ENCODE measurements at places on chromosomes 6 and 20. TPM values are rescaled to one million over a fixed set of nuclear protein-coding genes. Genes with fewer than 3 reads are reported as not detected.

DNA sequence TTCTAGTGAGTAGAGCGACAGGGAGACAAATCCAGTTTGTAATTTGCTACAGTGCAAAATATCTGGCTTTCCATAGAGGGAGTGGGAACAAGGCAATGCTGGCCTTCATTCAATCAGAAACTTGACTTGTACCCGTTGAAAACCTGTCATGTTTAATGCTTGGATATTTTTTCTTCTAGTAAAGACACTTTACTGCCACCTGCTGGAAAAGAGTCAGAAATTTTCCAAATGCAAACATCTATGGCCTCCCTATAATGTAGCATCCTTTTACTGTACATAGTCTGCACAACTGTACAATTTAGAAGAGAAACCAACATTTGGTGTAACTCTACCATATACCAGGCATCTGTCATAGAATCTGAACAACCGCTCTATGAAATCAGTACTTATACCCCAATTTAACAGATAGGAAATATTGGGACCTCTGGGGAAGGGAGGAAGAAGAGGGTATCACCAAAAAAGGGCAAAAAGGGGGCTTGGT is 16.7 kb upstream of the TBC1D20 start:
- peak; percentile 68 for DNase-seq

- no peak for DNase-seq
Measured at GRCh38 chr6:107360476-107360875, 98.9 kb downstream of the PDSS2 start.

GRCh38 chr6:166422201-166422940 is 39.6 kb upstream of the MPC1 start:
- DNase-seq = no peak

DNA sequence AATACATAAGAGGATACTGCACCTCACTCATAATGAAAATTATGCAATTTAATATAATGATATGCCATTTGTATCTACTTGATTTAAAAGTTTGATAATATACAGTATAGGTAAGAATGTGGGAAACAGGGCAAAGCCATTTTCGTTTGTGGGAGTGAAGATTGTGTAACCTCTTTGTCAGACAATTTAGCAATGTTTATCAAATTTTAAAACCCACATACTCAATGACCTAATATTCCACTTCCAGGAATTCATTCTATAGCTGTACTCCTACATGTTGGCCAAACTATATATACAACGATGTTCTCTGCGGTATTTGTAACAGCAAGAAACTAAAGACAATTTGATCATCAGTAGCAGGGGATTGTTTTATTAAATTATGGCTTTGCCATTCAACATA is 17.8 kb upstream of the FKBP5 start:
- no peak for DNase-seq

DNA sequence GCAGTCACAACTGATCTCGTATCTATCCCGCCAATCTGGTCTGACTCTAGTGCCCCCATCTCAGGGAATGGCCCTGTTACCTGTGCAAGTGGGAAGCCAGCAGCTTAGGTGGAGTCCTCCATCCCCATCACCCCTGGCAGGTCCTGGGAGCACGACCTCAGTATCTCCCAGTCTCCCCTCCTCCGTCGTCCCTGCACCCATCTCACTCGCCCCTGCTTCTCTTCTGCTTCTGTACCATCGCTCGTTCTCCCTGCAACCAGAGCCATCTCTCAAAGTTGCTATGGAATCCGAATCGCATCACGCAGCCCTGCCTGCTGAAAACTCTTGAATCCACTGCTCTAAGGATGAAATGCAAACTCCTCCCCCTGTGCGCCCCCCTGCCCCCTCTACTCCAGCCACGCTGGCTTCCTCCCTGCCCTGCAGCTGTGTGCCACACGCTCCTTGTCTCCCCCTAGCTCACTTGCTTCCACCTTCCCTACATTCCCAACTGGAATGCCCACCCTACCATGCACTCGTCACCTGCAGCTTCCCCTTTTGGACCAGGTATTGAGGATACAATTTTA is 64.0 kb upstream of the PTGIS start:
- DNase-seq = no peak

DNA sequence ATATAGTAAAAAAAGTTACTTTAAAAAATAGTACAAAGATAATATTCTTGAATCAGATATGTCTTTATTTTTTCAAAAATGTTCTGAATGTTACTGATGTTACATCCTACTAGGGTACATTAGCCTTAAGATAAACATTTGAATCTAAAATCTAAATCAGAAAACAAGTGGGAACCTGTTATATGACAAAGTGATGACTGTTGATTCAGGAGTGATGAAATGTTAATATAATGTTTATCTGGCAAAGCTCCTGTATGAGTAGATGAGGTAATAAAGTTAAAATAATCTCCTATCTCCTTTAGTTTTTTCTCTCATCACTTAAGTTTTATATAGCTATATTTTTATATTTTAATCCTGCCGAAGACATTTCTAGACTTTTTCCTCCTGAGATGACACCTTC is 4.2 kb downstream of the DOP1A start:
- DNase-seq = no peak

GRCh38 chr6:30681766-30682142 is 4.7 kb downstream of the PPP1R18 start:
- DNase-seq = no peak

Gene NKX2-2
- not detected for polyA plus RNA-seq

Gene HLA-DPB1
- 13.5 TPM for polyA plus RNA-seq

Gene SLC16A10
- 34.1 TPM for polyA plus RNA-seq

Gene FKBP1C
- polyA plus RNA-seq = 2.1 TPM
